ENCODE measurements at places on chromosomes 2 and 18.

- no peak for DNase-seq
Measured at GRCh38 chr2:61775956-61776570, 77.8 kb downstream of the FAM161A start.

- peak; percentile 42 for DNase-seq
Measured at GRCh38 chr2:235493402-235493774, 455 bp upstream of the AGAP1 start.

DNA sequence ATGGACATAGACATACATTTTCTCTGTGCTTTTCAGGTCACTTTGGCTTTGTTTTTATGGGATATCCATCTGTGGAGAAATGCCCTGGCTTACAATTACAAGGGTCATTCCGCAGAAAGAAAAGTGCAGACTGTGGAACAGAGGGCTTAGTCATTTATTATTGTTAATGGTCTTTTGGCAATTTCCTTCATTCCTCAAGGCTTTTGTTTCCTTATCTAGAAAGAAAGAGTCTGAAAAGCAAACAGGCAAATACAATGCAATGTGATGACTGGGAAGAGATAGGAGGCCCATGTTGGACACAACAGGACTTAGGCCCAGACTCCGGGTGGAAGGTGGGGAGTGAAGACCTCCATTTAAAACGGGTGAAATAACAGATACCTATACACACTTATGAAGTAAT lies 129.5 kb upstream of the CAVIN2 start:
- no peak for DNase-seq

DNA sequence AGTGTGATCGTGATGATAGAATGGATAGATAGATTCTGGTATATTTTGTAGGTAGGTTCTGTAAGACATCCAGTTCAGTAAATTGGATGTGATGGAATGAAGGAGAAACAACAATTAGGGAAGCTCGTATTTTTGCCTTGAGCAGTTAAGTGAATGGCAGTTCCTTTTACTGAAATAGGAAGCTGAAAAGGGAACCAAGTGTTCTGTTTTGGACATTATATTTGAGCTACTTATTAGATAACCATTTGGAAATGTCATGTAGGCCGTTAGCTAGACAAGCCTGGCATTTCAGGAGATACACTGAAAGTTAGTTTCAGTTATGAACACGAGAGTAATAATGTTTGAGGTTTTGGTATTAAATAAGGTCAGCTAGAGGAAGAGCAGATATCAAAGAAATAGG lies 41.5 kb downstream of the MARCHF7 start:
- no peak for DNase-seq

DNA sequence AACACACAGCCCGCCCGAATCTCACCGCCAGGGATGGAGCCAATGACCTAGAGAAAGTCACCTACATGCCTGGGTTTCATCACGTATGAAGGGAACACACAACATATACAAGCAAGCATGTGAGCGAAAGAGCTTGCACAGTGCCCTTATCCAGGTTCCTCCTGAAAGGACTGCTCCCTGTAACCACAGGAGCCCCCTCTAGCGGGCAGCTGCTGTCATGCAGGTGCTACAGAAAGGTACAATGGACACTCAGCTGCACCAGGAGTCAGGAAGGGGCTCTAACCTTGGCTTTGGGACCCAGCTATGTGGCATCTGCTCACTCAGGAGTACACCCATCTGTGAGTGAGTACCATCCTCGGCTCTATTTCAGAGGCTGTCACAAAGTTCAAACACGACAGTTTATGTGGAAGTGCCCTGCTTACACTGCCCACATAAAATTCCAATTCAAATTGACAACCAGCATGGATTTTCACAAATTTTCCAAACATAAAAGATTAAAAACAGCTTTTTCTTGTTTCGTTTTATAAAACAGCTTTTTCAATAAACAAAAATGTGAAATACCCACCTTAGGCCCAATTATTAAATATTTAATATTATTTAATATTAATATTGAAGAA lies 3.5 kb downstream of the NDUFA10 start:
- peak; percentile 3 for DNase-seq

GRCh38 chr2:16262526-16263178 lies 322.3 kb downstream of the MYCN start:
- DNase-seq: no peak

DNA sequence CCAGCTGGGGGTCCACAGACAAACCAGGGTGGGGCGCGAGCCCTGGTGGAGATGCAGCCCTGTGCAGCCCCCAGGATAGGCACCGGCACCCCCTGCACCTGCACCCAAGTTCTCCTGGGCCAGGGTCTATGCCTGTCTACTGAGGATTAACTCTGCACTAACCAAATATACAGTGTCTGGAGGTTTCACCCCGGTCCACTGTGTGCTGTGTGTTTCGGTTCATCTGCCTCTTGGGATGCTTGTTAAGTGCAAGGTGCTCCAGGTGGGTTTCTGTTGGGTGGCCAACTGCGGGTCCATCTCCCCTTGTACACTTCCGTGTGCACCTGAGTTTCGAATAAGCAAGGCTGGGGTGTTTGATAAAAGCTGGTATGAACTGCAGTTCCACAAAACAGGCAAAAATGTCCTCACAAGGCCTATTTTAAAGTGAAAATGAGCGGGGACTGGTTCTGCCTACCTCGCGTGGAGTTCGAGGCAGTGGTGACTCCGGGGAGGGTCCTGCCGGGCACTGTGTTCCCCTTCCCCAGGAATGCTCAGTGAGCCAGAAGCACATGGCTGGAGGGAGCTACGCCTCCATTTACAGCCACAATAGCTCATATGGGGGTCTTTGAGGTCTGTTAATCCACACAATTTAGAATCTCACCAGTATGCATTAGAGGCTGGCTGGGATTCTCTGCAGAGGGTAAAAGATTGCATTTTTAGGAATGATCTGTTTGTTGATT lies 70.7 kb downstream of the EDAR start:
- DNase-seq: no peak

DNA sequence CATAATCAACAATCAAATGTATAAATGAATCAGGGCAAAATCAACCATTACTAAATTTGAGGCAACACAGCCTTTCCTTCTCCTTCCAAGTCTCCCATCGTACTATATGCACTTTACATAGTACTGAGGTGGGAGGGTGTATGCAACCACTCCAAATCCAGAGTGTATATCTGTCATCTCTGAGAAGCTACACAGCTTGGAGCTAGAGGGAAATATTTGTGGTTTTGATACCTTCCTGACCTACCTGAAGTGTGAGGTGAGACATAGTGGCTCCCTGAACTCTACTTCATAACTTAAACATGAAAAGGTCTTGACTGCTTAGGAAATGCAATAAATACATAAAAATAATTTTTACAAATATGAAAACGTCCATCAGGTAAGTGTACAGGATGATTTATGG lies 30.1 kb upstream of the SLC40A1 start:
- DNase-seq: no peak

- DNase-seq: no peak
Measured at GRCh38 chr18:2218101-2218500, 353.2 kb downstream of the METTL4 start.

- DNase-seq: peak; percentile 88
Measured at GRCh38 chr18:72866901-72867745, 664 bp downstream of the NETO1 start.

GRCh38 chr2:99571954-99572353 lies 82.1 kb upstream of the REV1 start:
- no peak for DNase-seq

- no peak for DNase-seq
Measured at GRCh38 chr18:60391571-60392226, 19.1 kb upstream of the MC4R start.

- no peak for DNase-seq
Measured at GRCh38 chr2:196415384-196415783, 224.1 kb upstream of the CCDC150 start.

- no peak for DNase-seq
Measured at GRCh38 chr18:36459786-36460185, 162.3 kb downstream of the FHOD3 start.

- no peak for DNase-seq
Measured at GRCh38 chr2:70964596-70965386, 13.6 kb upstream of the ANKRD53 start.

Measured in NCI-H1417 (cell line).